ENCODE measurements at places on chromosomes 1 and 21.

- DNase-seq = no peak
Observed at GRCh38 chr1:54583871-54584270, 35.8 kb downstream of the ACOT11 start.

- DNase-seq = no peak
Observed at GRCh38 chr21:31597683-31598082, 61.8 kb upstream of the SOD1 start.

DNA sequence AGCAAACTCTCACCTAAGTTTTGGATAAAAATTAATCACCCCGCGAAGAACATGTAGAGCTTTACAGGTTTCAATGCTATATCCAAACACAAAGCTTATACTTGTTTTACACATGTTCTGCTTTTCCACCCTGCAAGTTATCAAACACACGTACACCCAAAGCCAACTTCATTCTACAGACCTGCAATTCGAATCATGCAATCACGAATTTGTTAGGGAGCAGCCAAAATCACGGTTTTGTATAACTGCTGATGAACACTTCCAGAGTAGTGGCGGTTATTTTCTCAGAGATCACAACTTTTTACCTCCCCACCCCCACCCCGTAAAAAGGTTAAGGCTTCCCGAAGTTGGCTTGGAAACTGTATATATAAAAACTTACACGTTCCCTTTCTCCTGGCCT lies 1.4 kb downstream of the HMGN1 start:
- no peak for DNase-seq

- no peak for DNase-seq
Observed at GRCh38 chr1:22709891-22710700, 543 bp upstream of the EPHB2 start.
